MCF 10A (cell line): ENCODE measurements at places on chromosomes 7 and 10. TPM values are rescaled to one million over a fixed set of nuclear protein-coding genes. Genes with fewer than 3 reads are reported as not detected.

Gene CYP17A1
- total RNA-seq: not detected in 2 replicates

- H3K27me3 ChIP-seq: no peaks in the 10 kb centered on the region
- H3K4me1 ChIP-seq: peaks cover 83% of the 10 kb centered on the region
- H3K36me3 ChIP-seq: peaks cover 20% of the 10 kb centered on the region
Observed at GRCh38 chr10:80500572-80501380, 36.9 kb upstream of the SH2D4B start.

- no peak for DNase-seq
- H3K27ac ChIP-seq: no peak overlapping the region
Observed at GRCh38 chr10:77378366-77379349, 258.9 kb downstream of the KCNMA1 start.

Gene SPRN
- not detected in 2 replicates for total RNA-seq

DNA sequence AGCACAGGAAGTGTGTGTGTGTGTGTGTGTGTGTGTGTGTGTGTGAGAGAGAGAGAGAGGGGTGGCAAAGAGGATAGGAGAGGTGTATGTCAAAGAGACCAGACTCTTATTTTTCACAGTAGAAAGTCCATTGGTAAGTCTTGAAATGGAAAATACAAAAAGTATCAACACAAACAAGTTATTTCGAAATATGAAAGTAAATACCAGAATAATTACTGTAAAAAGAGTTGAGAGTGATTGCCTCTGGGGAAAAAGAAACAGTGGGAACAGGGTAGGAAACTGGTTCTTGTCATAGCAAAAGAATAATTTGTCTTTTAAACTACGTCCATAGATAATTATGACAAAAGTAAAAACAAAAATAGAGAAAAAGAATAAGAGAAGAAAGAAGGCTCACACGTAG lies 29.0 kb upstream of the EIF5AL1 start:
- no peak for DNase-seq
- H3K36me3 ChIP-seq: no peaks in the 10 kb centered on the region
- peaks cover 7% of the 10 kb centered on the region for H3K4me1 ChIP-seq
- H3K27me3 ChIP-seq: no peaks in the 10 kb centered on the region

DNA sequence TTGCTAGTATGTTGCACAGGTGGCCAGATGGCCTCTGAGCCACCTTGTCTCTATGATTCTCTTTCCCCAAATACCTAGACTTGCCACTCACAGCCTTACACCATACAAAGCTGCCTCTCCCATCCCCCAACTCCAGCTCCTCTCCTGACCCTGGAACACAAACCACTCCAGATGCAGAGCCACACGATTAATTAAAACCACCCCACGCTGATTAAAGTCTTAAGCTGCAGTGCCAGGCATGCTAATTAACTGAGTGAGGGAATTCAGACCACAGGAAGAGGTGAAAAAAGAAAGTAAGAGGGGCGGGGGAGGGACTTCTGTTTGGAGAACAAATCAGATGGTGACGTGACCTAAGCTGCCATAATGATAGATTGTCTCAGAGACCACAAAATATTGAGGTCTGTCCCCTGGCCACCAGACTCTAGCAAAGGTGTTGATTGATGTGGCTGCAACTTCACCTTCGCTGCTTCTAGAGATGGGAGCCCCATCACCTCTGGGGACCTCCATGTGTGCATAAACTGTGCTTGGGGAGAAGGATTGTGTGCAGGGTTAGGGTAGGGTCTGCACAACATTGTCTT lies 331.3 kb downstream of the PLXNA4 start:
- no peaks in the 10 kb centered on the region for H3K27me3 ChIP-seq
- no peaks in the 10 kb centered on the region for H3K36me3 ChIP-seq
- DNase-seq: no peak
- H3K4me1 ChIP-seq: no peaks in the 10 kb centered on the region
- H3K4me3 ChIP-seq: no peak overlapping the region

DNA sequence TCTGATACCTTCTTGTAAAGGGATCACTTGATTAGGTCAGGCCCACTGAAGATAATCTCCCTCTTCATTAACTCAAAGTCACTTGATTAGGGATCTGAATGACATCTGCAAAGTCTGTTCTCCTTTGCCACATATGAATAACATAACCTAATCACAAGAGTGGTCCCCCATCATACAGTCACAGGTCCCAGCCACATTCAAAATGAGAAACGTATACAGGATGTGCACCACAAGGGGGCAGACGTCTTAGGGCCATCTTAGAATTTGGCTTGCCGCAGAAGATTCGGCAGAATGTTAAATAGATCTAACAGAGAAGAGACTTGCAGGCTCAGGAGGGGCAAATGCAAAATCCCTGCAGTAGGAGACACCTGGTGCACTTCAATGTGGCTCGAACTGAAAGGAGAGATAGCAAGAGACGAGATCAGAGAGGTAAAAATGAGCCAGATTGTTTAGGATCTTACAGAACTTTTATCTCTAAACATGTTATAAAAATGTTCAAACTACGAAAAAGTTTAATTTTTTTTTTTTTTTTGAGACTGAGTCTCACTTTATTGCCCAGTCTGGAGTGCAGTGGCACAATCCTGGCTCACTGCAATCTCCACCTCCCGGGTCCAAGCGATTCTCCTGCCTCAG lies 10.4 kb upstream of the SMC3 start:
- H3K27ac ChIP-seq: no peak overlapping the region
- no peaks in the 10 kb centered on the region for H3K36me3 ChIP-seq
- peak; percentile 27 for DNase-seq
- no peak overlapping the region for H3K4me3 ChIP-seq
- H3K4me1 ChIP-seq: peaks cover 4% of the 10 kb centered on the region

- peak; percentile 95 for DNase-seq
- peak overlapping the region; percentile 89 for H3K27ac ChIP-seq
- H3K36me3 ChIP-seq: peaks cover 13% of the 10 kb centered on the region
- H3K4me3 ChIP-seq: peak overlapping the region; percentile 73
- H3K27me3 ChIP-seq: no peaks in the 10 kb centered on the region
Observed at GRCh38 chr10:72297281-72297804, 23.6 kb downstream of the DDIT4 start.

GRCh38 chr7:30562909-30563308 lies 31.8 kb upstream of the GARS1 start:
- peaks cover 9% of the 10 kb centered on the region for H3K4me1 ChIP-seq
- peak overlapping the region; percentile 73 for H3K27ac ChIP-seq
- no peak overlapping the region for H3K4me3 ChIP-seq
- peaks cover 39% of the 10 kb centered on the region for H3K36me3 ChIP-seq

Gene CNPY1
- total RNA-seq: not detected in 2 replicates

Gene C7orf57
- total RNA-seq: 0.37 and 0.52 TPM in 2 replicates

Gene HOXA5
- 7.4 and 8.8 TPM in 2 replicates for total RNA-seq

Gene KCNIP2
- 2.1 and 2.6 TPM in 2 replicates for total RNA-seq

Gene SPAM1
- not detected in 2 replicates for total RNA-seq

Gene ACTL6B
- total RNA-seq: not detected in 2 replicates

Gene PRR15
- 6.8 and 8.0 TPM in 2 replicates for total RNA-seq

Gene NKX1-2
- total RNA-seq: 0.10 and 0.35 TPM in 2 replicates

- H3K36me3 ChIP-seq: no peaks in the 10 kb centered on the region
- H3K27ac ChIP-seq: no peak overlapping the region
- H3K4me1 ChIP-seq: no peaks in the 10 kb centered on the region
- H3K27me3 ChIP-seq: peaks cover 33% of the 10 kb centered on the region
- H3K4me3 ChIP-seq: no peak overlapping the region
- DNase-seq: peak; percentile 71
Observed at GRCh38 chr7:107879400-107880035, 11.5 kb upstream of the DLD start.

- H3K4me1 ChIP-seq: peaks cover 14% of the 10 kb centered on the region
- H3K4me3 ChIP-seq: no peak overlapping the region
- DNase-seq: peak; percentile 16
- H3K27me3 ChIP-seq: peaks cover 26% of the 10 kb centered on the region
- peaks cover 7% of the 10 kb centered on the region for H3K36me3 ChIP-seq
Observed at GRCh38 chr10:105769248-105770184, 1128.4 kb downstream of the SORCS3 start.
